ENCODE measurements at places on chromosomes 2 and 18.

- no peak for DNase-seq
These were observed 81.6 kb downstream of the ASAP2 start for GRCh38 chr2:9288233-9288632.

DNA sequence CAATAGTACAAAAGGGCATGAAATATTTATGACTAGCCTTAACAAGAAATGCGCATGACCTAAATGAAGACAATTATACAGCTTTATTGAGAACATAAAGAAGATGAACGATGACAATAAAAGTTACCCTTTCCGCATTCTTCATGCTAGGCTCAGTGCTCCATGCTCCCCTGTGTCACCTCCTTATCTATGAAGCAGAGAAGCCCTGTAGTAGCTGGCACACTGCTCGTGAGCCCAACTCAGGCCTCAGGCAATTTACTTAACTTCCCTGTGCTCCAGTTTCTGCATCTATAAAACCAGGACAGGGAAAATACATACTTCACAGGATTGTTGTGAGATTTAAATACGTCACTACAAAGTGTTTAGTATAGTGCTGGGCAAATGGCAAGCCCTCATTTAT, 34.5 kb upstream of the NABP1 start:
- DNase-seq: no peak

- no peak for DNase-seq
These were observed 49.8 kb downstream of the REV1 start for GRCh38 chr2:99439971-99440505.

GRCh38 chr2:121231385-121232000, 53.5 kb downstream of the TFCP2L1 start:
- no peak for DNase-seq

GRCh38 chr18:23704806-23705205, 15.6 kb downstream of the LAMA3 start:
- DNase-seq: no peak

GRCh38 chr2:134023854-134024253, 230.0 kb upstream of the MGAT5 start:
- no peak for DNase-seq

- no peak for DNase-seq
These were observed 344.8 kb downstream of the RPRM start for GRCh38 chr2:153133716-153134115.

GRCh38 chr2:197946562-197946961, 142.2 kb downstream of the PLCL1 start:
- DNase-seq: no peak

- DNase-seq: no peak
These were observed 285.8 kb upstream of the MAP2 start for GRCh38 chr2:209138079-209138478.

DNA sequence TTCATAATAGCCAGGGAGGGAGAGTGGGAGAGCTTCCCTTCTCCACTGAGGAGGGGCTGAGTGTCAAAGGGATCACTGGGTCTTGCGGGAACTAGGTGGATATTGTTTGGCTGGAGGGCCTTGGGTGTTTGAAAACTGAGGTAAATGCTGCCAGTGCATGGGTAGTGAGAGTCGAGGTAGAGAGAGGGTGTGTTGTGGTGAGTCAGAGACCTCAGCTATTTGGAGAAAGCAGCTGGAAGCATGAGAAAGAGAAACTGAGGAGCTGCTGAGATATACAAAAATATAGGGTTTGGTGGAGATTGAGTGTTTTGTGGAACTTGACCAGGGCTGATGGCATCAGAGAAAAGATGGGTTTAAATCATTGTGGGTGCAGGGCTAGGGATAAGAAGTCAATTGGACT, 127.0 kb upstream of the CCDC195 start:
- no peak for DNase-seq

Measured in NCI-H1930 (cell line).